ENCODE measurements at places on chromosomes 4 and X.

GRCh38 chrX:51743179-51743957, at the start of gene GSPT2:
Gene GSPT2, plus strand, starts transcription at chrX:51743442. Its CDS starts 185 bp downstream, at chrX:51743627.
- DNase-seq: peak; percentile 39

- no peak for DNase-seq
Observed at GRCh38 chrX:12673487-12673886, 117.7 kb upstream of the PRPS2 start.

- DNase-seq: no peak
Observed at GRCh38 chrX:14476205-14476604, 53.1 kb upstream of the GLRA2 start.

- no peak for DNase-seq
Observed at GRCh38 chrX:134931550-134931949, 59.2 kb upstream of the SMIM10 start.

GRCh38 chrX:27679281-27679680, 89.1 kb downstream of the DCAF8L2 start:
- DNase-seq: no peak

GRCh38 chr4:94160774-94161173, 46.9 kb upstream of the SMARCAD1 start:
- DNase-seq: no peak

DNA sequence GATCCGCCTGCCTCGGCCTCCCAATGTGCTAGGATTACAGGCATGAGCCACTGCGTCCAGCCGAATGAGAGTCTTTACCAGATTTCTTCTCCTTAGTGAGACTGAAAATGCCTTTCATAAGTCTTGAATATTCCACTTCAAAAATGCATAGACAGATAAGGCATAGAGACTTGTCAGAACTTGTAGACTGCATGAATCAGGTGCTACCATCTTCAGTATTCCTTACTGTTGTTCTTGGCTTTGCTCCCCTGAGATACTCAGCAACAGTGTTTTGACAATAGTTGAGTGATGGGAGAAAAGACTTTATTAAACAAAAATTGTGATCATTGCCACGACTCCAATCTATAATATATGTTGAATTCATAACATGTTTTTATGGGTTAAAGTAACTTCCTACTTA, 11.0 kb downstream of the TKTL2 start:
- no peak for DNase-seq

DNA sequence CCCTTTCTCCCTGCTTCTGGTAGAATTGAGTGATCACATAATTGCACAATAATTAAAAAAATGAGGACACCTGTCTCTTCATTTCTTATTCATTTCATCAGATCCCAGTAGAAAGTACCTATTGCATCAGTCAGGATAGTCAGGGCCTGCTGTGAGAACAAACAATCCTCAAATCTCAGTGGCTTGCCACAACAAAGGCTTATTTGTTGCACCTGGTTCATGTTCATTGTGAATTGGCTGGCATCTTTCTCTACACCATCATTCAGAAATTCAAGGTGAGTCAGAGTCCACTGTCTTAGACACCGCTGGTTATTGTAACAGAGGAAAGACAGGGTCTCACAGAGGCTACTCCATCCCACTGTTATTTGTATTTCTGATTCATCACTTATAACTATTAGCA, 409.8 kb downstream of the STIM2 start:
- DNase-seq: no peak
